ENCODE measurements at places on chromosomes 2 and 18. TPM values are rescaled to one million over a fixed set of nuclear protein-coding genes. Genes with fewer than 3 reads are reported as not detected.

FAM228A gene
- 0.52 TPM for total RNA-seq

IGFBP2 gene
- not detected for total RNA-seq

MAP3K19 gene
- not detected for total RNA-seq

ACKR3 gene
- 1.3 TPM for total RNA-seq

MAP3K20 gene
- 1.7 TPM for total RNA-seq

HAT1 gene
- total RNA-seq, result 20.8 TPM

FLACC1 gene
- total RNA-seq, result 4.5 TPM

- no peak for DNase-seq
These were observed 37.3 kb downstream of the CFAP36 start for GRCh38 chr2:55556809-55557208.

DNA sequence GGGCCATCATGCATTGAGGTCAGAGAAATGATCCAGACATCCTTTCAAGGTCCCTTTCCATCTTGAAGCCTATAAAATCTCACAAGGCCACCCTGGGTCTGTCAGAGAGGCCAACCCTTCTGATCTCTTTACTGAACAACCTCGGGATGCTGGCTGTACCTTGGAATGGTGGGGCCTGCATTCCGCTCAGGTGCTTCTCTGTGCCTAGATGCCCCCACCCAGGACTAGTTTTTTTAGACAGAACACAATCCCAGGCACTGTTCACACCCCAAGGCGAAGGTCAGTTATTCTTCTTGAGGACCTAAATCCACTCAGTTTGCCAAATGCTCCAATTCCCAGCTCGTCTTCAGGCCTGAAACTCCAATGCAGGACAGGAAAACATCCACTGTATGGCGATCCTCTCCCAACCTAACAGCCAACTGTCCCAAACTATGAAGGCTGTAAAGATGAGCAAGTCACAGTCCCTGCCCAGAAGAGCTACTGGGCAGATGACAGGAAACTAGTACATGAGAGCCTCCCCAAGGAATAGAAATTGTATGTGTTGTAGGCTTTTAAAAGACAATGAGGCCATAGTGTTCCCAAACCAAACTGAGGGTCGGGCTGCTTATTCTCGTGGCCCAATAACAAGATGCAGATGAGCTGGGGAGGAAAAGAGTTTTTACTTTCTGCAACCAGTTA is 154.4 kb upstream of the ACAA2 start:
- no peak for DNase-seq

GRCh38 chr18:73900106-73900835 is 247.4 kb downstream of the FBXO15 start:
- DNase-seq, result no peak

GRCh38 chr18:64116571-64117175 is 32.2 kb downstream of the LINC00305 start:
- DNase-seq, result no peak

GRCh38 chr2:191264647-191265081 is 19.5 kb downstream of the MYO1B start:
- no peak for DNase-seq
